ENCODE measurements at places on chromosomes 16 and 17.

DNA sequence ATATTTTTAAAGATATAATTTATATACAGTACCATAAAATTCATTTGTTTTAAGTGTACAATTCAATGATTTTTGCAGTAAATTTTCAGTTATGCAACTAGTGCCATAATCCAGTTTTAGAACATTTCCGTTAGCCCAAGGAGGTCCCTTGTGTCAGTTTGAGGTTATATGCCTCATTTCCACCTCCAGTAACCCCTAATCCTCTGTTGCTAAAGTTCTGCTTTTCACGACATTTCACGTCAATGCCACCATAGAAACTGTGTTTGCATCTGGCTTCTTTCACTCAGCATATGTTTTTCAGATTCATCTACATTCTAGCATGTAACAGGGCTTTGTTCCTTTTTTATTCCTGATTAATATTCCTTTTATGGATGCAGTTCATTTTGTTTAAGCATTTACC is 42.4 kb upstream of the NUDT7 start:
- DNase-seq = peak; percentile 99

DNA sequence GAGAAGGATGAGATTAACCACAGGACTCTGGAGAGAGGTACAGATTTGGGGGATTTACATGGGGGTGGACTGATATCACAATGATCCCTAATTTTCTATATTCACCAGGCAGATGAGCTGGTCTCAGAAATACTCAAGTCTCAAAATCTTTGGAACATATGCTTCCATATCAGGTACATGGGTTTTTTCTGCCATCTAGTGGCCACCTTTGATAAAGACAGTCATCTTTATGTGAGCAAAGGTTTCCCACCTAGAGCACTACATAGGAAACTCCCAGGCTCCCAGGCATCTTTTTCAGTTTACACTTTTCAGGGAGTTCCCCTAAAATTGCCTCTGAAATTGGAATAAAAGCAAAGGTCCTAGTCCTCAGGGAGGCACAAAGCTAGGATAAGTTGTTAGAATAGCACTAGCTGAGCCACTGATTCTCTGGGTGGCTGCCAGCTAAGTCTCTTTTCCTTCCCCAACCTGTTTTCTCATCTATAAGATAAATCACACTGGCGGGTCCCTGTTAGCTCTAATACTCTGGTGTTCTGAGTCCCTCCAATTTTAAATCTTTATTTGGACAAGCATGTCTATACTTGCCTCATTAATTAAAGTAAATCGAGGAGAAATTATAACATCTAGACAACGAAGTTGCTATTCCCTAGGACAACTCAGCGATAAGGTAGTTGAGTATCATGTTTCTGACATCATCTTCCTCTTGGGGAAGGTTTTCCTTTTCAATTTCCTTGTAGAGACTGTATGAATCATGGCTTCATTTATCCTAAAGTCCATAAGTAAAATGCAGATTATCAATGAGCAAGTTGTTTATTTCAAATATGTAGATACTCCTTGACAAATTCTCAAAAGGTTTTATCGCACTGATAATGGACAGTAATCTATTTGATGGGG is 19.0 kb upstream of the MON1B start:
- DNase-seq = peak; percentile 33

DNA sequence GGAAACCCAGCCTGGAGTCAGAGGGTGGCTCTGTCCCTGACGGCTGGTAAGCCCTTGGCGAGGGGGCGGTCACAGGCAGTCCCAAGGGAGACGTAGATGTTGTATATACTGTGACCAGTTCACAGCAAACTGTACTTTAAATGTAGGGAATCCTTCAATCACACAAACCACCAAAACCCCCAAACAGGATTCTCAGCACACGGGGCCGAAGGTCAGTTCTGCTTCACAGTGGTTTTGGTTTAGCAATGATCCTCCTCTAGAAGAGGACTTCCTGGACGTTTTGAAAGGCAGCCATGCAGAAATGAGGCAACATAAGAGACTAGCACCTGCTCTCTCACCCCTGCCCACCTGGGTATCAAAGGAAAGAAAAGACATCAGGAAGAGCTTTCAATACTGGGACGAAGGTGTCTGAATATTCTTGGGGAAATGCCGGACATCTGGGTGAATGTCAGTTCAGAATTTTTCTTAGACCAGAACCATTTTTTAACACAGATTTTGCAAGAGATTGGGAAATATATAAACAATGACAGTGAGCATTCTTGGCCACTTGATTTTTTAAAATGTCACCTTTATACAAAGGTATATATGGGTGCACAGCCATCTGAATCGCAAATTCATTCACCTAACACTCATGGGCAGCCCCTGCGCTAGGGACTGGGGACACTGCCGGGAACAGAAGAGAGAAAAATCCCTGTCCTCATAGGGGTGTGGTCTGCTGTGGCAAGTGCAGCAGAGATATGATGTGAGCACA is 74.2 kb downstream of the CRISPLD2 start:
- peak; percentile 74 for DNase-seq

DNA sequence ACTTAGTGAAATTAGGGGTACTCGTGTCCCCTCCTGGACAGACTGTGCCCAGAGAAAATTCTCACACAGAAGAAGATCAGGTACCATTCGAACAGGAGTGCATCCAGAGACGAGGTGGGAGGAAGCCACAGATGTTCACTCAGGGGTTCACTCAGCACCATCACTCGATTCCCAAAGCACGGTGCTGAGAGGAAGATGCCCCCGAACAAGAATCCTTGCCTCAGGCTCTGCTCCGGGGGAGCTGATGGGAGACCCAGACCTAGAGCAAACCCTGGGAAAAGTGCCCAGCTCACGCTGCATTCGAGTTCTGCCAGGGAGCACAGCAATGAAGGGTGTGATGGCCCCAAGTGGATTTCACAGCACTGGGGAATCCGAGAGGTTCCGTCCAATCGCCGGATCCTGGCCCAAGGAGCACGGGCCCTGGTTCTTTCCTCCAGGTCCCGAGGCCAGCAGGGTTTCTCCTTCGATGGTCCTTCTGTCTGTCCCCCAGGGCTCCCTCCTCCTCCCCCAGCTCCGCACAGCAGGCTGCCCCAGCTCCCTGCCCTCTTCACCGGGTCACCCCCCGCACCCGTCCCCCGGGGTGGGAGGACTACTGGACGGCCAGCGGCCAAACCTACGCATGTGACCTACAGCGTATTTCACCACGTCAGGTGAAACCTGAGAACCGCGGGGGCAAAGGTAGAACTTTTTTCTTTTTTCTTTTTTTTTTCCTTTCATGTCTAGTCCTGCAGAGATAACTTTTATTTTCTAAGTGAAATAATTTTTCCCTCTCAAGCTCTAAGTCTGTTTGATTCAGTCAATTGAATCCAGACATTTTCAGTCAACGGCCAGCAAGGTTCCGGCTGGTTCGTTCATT is 10.2 kb upstream of the UBE2I start:
- no peak for DNase-seq

- DNase-seq = no peak
Observed at GRCh38 chr16:88456356-88457292, 3.5 kb downstream of the ZFPM1 start.

DNA sequence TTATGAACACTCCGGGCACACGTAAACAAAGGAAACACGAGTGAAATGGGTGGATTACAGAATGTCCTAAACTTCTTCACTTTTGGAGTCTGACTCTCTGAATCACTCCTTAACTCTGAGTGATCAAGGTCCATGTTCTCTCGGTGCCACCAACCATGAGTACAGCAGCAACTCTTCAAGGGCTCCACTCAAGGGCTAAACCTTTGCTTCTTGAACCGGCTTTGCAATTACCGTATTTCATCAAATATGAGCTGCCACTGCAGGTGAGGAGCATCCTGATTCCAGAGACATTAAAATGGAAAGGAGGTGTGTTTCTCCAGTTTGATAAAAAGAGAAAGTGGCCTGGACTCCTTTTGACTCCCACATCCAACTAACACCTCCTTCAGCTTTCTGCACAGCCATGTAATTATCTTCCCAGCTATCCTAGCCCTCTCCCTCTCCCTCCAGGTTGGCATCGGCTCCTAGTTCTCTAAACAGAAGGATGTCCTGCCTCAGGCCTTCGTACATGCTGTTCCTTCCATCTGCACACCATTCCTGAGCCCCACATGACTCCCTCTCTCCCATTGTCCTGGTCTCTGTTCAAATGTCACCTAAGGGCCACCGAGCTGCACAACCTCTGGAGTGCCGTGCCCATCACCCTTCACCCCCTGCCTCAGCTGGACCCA is 61.4 kb downstream of the ZDHHC7 start:
- no peak for DNase-seq

All from MV-4-11 (cell line).